Dorsolateral prefrontal cortex (tissue), 122 donors: ENCODE measurements at places on chromosomes 5 and 9.

- no peak for DNase-seq
Observed at GRCh38 chr5:133750356-133750755, 138.0 kb upstream of the FSTL4 start.

DNA sequence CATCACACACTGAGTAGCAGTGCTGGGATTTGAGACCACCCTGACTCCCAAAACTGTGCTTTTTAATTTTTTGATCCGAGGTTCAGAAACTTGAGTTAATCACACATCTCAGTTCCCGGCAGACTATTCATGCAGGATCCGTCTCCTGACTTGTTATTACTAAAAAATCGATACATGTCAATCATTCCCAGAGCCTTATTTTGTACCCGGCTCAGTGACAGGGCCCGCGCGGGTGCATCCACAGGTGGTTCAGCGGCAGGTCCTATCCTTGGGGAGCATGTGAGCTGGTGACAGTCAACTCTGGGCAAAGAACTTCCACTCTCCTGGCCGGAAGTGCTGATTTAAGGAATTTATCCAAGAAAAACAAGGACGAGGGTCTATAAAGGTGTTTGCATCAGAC, 95.9 kb upstream of the MVB12B start:
- DNase-seq, result no peak

GRCh38 chr9:137178939-137179630, 7.2 kb upstream of the TMEM210 start:
- DNase-seq, result no peak

DNA sequence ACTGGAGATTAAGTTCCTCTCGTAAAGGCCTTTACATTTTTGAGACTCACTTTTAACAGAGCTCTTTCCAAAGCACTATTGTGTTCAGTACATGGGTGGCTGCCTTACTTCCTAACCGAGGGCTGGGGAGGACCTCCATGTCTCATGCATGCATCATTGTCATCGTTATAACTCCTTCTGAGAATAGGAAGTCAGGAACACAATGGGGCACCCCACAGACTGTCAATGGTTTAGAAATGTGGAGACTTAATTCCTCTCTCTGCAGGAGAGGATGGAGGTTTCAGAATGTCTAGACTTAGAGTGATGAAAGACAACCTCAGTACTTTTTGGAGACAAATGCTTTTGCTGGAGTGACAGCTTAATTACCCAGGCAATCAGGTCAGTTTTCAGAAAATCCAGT, 83.9 kb downstream of the PRLR start:
- DNase-seq, result no peak

DNA sequence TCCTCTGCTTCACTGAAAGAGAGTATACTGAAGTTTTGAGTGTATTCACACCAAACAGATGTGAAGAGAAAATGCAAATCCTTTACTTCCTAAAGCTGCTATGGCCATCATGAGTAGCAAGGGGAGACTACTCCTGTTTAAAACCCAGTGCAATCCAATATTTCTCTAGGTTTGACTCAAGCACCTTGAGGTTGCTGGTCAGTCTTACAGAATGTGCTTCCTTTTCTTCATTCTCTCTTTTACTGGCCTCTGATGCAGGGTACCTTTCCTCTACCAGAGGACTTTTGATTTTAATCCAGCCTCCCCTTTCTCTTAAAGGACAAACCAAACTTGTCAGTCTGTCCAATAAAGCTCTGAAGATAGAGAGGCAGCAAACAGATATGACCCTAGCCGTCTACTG, 98.1 kb upstream of the TLE4 start:
- no peak for DNase-seq

DNA sequence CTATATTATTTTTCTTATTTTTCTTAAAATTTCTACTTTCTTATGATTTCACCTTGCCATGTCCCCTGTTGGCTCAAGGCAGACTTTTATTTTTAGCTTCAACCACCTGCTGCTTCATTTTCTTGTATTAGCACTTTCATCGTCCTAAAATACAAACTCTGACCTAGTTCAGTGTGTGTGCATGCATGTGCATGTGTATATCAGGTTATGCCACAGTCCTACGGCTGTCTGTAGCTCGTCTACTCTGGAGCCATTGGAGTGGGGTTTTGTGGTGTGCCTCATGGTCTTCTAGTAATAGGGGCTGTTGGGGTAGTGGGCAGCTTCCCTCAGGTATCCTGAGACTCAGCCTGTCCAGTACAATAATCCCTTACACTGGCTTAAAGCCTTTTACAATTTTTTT, 13.4 kb upstream of the SPINK1 start:
- DNase-seq, result no peak

- peak; percentile 35 for DNase-seq
Observed at GRCh38 chr5:98769210-98769958, 4.1 kb upstream of the RGMB start.

GRCh38 chr5:81268521-81269196, 32.7 kb upstream of the ZCCHC9 start:
- DNase-seq, result no peak

DNA sequence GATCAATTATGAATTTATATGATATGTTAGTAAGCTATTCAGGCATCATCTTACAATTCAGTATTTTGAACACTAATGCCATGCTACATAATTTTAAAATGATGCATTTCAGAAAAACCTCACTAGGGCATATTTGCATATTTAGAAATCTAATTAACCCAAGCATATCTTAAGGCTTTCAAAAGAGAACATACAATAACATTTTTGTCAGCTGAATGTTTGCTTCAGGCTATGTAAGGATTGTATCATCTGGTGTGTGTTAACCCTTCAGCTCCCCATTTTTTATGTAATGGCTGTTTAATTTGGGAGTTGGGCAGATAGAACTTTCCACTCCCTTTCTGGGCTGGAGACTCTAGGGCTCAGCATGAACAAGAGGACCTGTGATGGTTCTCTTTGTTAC, 299.1 kb upstream of the EFNA5 start:
- no peak for DNase-seq

DNA sequence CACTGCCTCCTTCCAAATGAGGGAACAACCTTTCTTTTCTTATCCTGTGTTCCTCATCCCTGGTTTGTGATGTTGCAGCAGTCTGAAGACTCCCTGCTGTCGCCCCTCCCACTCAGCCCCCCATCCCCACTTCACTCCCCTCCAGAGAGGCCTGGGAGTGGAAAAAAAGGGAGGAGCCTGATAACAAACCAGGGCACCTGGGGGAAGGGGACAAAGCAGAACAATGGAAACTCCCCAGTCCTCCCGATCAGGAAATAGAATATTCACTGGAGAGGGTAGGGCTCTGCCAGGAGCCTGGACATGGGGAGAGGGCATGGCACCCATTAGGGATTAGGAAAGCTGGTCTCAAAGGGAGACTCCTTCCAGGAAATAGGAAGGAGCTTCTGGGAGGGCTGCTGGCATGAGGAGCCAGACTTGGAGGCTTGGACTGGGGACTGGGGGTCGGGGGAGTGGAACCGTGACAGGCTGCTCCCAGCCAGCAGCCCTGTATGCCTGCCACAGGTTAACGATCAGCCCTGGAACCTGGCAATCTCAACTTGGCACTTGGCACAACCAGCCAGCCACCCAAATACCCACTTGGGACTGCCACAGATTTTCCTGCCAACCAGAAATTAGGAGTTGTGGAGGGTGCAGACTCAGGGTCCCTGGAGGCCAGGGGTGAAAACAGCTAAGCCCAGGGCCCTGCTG, 20.0 kb downstream of the PCDH1 start:
- no peak for DNase-seq

DNA sequence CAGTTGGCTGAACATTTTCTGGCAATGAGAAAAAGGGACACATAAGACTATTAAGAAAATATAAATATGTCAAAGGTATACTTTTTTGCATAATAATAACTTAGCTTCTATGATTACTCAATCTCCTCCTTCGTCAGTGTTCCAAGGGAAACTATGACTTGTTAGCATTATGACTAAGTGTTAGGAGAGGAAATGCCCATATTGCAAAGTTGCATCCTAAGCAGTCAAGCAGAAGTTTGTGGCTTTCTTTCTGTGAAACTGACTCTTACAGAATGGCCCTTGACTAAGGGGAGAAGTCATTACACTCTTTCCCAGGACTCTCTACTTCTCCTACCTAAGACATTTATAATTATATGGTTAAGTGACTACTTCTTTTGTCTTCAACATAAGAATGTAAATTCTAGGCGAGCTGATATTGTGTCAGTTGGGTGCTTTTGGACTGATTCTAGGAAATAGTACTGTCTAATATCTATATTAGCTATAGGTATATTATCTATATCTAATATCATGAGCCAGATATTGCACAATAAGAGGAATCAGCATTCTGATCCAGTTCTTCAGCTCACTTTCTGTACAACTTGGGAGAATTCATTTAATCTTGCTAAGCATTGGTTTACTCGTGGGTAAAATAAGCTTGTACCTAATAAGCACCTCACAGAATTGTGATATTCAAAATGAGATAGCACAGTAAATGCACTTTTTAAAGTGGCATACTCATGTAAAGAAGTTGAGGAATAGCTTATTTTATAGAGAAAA, 16.4 kb upstream of the SPINK6 start:
- no peak for DNase-seq

DNA sequence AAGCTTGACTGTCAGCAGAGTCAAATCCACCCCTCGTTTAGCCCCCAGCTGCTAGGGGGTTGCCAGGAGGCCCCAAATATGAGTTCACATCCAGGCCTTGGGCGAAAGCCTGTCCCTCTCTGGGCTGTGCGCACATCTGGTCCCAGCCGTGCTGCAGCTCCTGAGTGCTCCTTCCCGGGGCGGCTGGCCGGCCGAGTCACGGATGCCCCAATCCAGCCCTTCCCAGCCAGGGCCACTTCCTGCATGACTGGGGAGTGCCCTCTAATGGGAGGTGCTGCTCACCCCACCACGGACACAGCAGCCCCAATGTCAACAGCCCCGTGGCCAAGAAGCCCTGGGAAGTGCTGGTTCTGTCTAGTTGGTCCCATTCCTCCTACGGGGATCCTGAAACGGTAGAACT, 103.5 kb upstream of the FCN2 start:
- no peak for DNase-seq

DNA sequence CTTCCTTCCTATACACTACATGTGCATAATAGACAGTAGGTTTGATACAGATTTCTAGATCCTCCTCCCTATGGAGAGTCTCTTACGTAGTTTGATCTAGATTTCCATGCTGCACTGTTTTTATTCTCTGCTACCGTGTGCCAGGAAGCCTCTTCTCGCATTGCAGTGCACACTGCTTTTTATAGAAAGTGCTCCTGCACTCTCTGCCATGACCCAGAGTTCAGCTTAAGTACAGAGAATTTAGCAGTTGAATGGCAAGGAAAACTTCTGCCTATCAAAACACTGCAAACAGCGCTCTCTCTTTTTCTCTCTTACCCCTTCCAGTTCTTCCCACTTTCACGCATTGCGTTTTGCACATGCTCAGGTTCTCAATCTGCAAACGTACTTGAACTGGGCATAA, 187.4 kb downstream of the ARHGAP26 start:
- no peak for DNase-seq

DNA sequence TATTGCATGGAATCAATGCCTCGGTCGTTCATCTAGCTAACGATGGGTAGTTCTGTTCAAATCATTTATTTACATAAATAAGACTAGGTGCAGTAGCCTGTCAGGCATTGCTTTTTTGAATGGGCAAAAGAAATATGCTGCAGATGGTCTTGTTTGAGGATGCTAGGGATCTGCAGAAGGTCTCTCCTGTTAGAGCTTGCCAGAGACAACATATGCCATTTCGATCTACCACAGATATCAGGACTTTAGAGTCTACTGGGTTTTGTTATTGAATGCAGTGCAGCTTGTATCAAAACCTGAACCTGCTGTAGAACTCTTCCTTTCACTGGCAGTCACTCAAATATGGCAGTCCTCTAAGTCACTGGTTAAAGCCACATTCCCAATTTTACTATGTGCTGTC, 381.1 kb upstream of the CDH10 start:
- no peak for DNase-seq

GRCh38 chr5:76483433-76483832, 80.3 kb downstream of the IQGAP2 start:
- DNase-seq, result no peak

- no peak for DNase-seq
Observed at GRCh38 chr5:36730537-36731216, 124.3 kb downstream of the SLC1A3 start.

DNA sequence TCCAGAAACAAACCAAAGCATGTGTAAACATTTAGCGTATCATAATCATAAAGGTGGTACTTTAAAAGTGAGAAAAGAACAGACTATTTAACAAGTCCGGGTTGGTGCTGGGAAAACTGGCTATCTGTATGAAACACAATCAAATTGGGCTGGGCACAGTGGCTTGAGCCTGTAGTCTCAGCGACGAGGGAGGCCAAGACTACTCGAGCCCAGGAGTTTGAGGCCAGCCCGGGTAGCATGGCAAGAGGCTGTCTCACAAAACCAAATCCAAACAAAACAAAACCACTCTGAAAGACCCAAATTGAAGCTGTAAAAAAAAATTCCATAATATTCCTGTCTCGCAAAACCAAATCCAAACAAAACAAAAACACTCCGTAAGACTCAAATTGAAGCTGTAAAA, 4.3 kb downstream of the MRNIP start:
- no peak for DNase-seq

- DNase-seq, result no peak
Observed at GRCh38 chr5:51047369-51047768, 335.9 kb upstream of the ISL1 start.

GRCh38 chr9:74760031-74760700, 127.6 kb downstream of the TRPM6 start:
- DNase-seq, result no peak

DNA sequence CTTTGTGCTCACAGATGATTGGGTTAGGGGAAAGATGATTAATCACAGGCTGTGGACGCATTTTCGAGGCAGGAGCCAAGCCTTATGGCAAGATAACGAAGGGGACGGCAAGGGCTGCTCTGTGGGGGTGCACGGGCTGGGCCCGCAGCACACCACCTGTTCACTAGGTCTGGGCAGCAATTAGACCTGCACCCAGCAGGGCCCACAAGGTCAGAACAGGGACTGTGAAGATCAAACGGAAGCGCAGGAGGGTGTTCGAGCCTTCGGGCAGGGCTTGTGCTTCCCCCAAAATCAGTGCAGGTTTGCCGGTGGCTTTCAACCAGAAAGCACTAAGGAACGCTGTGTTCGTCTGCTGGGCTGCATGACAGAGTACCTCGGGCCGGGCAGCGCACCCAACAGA, 73.7 kb downstream of the UBE2QL1 start:
- DNase-seq, result no peak

DNA sequence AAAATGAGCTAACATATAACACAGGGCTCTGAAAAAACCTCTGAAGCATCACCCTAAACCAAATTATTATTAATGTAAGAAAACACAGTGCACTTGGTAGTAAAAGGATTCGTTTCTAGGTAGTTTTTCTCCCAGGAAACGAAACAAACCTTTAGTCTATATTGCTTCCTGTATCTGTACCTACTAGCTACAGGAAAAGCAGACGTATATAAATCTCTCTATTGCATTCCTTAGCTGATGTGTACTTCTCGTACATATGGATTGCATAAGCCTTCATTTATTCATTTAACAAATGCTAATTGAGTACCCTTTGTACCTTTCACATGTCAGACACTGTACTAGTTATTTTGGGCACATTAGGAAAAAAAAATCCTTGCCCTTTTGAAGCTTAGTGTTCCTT, 85.0 kb upstream of the RASA1 start:
- no peak for DNase-seq

DNA sequence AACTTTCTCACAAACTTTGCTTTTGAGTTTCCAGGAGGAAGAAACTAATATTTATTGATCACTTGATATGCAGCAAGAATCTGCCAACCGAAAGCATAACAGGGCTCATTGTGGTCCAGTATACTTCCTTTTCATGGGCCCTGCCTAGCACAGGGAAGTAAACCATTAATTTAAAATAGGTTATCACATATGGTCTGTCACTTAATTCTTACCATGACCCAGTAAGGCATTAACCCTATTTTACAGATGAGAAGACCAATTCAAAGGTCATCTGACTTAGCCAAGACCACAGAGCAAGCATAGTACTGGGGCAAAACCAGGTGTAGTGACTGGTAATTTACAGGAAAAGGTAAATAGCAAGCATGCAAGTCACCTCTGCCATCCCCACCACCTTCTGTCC, 336.9 kb upstream of the DMAC1 start:
- DNase-seq, result no peak
